Ovary (tissue), 10 donors: ENCODE measurements at places on chromosomes 3 and 15. TPM values are rescaled to one million over a fixed set of nuclear protein-coding genes. Genes with fewer than 3 reads are reported as not detected.

GRCh38 chr3:50587806-50588758, 18.8 kb downstream of the HEMK1 start:
- no peak for DNase-seq

DNA sequence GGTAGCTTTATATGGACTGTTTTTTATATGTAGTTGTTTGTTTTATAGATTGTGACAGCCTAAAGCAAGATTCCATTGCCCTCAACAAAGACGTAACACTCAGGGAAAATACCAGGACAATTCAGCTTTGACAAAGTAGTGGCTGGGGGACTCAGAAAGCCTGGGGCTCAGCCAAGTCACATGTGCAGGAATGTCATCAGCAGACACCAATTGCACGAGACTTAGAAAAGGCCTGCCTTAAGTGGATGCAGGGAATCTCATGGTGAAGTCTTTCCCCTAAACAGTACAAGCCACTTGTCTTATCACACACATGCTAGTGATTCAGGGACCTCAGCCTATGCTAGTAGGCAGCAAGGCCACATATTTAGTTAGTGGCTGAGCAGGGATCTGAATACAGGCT, 381.8 kb upstream of the THBS1 start:
- peak; percentile 45 for DNase-seq

DNA sequence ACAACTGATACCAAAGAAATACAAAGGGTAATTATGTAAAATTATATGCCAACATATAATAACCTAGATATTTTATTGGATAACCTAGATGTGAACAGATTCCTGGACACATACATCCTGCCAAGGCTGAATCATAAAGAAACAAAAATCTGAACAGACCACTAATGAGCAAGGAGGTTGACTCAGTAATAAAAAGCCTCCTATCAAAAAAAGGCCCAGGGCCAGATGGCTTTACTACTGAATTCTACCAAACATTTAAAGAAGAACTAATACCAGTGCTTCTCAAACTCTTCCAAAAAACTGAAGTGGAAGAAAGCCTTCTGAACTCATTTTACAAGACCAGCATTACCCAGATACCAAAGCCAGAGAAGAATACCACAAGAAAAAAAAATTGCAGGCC, 32.4 kb downstream of the THBS1 start:
- no peak for DNase-seq

DNA sequence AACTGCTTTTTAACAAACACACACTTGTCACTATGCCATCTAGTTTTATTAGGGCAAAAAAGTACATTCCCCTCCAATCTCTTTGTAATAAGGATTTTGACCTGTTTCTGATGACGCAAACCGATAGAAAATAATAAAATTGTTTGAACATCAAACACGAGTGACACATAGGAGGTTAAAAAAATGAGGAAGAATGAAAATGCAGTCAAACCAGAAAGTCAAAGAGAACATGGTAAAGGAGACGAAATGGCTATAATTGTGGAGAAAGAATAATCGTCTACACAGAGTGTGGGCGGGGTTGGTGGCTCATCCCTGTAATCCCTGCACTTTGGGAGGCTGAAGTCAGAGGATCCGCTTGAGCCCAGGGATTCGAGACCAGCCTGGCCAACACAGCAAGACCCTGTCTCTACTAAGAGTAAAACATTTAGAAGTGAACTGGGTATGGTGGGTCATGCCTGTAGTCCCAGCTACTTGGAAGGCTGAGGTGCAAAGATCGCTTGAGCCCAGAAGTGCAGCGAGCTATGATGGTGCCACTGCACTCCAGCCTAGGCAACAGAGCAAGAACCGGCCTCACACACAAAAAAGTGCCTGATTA, 83.2 kb downstream of the MEIS2 start:
- DNase-seq, result no peak

GRCh38 chr15:89383365-89384175, 48.9 kb upstream of the POLG start:
- peak; percentile 59 for DNase-seq

DNA sequence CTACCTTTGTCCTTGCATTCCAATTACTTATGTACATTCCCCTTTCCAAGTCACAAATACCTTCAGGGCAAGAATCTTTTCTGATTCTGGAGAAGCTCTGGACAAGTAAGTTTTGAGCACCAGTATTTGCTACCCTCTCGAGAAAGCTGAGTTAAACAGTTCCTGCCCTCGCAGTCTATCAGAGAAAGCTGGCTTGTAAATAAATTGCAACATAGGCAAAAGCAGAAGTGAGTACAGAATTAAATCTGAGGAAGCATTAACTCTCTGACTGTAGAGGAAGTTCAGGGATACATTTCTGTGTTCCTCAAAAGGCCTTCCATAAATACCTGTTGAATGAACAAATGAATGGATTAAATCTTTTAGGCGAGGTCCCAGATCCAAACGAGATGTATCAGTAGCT, 1.2 kb downstream of the OSBPL11 start:
- no peak for DNase-seq

DNA sequence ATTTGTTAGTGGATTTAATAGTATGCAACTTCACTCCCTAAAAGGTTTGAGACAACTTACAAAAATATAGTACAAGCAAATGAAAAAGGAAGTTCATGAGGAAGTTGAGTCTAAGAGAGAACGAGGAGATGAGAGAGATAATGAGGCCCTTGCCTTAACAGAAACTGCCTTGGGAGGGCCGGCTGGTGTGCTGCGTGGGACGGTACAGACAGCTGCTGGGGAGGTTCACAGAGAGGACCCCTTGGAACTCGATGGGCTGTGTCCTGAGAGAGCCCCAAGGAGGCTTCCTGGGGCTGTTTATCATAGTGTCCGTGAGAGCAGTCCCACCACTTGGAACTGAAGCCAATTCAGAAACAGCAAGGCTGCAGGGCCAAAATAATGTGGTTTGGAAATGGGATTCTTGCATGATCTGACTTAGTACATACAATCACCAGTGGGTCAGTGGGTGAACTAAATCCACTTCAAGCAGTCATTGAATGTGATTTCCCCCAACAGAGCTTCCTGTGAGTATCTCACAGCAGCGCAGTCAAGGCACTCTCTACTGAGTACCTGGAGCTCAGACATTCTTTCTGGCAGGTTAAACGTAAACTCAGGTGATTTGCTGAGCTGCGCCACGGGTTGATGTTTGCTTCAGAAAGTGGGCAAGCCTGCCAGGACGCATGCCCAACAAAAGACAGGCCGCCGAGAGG, 90.8 kb downstream of the CRTC3 start:
- DNase-seq, result no peak

GRCh38 chr3:116423945-116424344, 21.3 kb downstream of the LSAMP start:
- DNase-seq, result no peak

DNA sequence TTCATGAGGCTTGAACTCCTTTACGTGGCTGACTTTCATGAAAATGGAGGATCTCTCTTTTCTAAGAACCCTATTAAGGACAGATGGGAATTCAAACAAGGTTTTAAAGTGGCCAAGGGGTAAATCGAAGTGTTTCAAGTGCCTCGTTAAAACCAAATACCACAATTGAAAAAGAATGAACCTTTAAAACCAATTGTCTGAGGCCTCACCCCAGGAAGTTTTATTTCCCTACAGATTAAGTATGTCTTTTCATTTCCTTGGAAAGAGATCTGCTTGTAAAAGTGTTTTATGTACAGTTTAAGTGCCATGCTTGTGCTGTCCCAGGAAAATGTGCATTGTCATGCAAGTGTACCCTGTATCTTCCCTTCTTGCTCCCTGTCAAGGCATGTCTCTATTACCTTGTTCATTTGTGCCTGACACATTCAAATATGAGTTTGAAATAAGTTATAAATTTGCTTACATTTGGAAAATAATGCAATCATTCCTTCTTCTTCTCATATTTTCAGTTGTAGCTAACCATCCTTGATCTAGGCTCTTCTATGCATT, 138.7 kb downstream of the ZPLD1 start:
- no peak for DNase-seq

DNA sequence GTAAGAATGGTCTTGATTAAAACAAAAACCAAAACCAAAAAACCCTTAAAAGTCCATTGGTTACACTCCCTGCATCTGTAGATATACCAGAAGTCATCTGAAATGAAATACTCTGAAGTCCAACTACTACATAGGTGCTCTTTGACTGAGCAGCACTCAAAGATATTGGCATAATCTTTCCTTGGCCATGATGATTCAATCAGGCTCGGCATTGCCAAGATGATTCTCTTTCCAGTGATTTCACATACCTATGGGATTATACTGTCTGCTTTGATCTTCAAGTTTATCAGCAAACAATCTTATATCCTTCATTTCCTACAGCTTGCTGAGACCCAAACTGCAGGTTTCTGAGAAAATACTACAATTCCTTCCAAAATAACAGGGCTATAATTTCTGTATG, 35.9 kb upstream of the DIPK2A start:
- no peak for DNase-seq

- DNase-seq, result no peak
These were observed 728.4 kb upstream of the GOLIM4 start for GRCh38 chr3:168824107-168824506.

- DNase-seq, result no peak
These were observed 141.7 kb downstream of the TJP1 start for GRCh38 chr15:29680465-29681165.

DNA sequence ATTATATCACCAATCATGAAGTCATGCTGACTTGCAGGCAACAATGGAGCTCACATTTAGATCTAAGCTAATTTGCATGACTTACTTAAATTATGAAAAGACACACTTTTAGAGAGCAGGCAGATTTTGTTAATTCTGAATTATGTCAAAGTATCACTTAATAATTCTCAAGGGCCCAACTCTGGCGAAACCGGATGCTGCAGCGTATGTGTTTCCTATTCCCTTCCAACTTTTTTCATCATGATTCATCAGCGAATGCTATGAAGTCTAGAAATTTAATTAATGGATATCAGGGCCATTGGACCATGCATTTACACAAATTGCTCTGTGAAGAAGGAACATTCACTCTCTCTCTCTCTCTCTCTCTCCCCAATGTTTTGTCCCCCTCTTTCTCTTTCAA, 63.5 kb upstream of the GOLGA8A start:
- DNase-seq, result no peak

- DNase-seq, result no peak
These were observed 348.4 kb downstream of the EPHB1 start for GRCh38 chr3:135143474-135143873.

DNA sequence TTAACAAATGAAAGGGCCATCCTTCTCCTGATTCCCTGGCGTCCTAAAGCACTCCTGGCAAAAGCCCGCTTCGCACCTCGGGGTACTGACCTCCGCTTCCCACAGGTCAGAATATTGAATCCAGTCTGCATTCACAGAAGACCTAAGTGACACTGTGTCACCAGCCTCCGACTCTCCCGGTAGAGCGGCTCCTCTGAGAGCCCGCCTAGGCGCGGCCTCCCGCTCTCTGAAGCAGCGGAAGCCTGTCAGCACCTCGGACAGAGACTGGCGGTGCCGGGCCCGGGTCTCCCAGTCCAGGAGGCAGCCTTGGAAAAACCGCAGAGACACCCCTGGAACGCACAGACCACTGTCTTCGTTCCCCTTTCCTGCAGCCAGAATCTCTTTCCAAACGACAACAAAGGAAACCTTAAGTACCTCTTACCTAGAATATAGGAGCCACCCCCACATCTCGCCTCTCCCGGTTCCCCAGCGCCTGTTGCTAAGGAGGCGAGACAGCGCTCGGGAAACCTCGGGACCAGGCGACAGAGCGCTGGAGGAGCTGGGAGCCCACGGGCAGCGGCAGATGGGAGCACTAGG, 1.2 kb downstream of the GABRB3 start:
- DNase-seq, result peak; percentile 58

DNA sequence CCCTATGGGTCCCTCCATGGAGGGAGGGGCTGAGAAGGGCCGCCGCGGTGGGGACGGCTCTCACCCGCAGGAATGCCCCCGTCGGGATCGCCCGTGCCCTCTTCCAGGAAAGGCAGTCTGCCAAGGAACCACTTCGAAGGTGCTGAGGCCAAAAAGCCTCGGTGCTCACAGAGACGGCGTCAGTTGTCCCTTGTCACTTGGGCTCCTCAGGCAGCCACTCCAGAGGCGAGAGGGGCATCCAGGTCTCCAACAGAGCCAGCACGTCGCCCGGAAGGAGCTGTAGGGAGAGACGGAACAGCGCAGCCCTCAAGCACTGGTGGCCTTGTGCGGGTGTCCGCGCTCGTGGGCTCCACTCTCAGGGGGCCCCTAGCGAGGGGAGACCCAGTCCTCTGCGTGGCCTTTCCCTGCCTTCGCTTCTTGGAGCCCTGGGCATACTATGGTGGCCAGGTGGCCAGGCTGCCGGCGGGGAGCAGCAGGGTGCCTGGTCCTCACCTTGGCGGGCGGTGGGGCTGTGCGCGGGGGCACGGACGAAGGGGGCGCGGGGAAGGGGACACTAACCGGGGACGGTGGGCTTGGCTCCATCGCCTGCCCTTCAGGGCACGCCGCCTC, 994 bp downstream of the MESP1 start:
- DNase-seq, result peak; percentile 33

DNA sequence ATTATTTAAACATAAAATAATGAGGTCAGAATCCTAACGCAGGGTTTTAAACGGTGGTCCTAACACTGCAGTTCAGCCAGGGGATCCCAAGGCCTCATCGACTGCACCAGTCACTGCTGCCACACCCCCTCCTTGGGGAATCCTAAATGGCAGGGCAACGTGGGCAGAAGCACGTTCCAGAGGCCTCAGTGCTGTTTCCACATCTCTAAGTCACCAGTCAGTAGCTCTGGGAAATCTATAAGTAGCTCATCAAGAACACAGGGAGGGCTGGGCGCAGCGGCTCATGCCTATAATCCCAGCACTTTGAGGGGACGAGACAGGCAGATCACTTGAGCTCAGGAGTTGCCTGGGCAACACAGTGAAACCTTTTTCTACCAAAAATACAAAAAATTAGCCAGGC, 47.5 kb downstream of the PRTG start:
- DNase-seq, result no peak

DNA sequence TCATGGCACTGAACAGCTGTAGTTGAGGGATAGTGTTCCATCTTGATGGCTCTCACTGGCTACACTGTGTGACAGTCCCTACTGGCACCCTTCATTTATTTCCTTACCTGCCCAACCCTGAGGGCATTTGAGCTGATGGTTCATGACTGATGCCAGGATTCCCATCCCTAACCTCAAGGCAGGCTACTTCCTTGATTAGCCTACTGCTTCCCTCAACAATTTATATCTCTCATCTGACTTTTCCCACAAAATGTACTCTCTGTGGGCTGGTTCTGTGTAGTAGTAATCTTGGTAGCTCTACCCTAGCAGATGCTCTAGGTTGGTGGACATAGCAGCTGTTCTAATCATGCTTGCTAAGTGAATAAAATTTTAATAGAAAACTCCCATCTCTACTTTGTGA, 106.0 kb downstream of the THRB start:
- DNase-seq, result no peak

- DNase-seq, result no peak
These were observed 2.0 kb upstream of the GALK2 start for GRCh38 chr15:49168016-49168415.

The P3H2 gene
- polyA plus RNA-seq, result 359 TPM

The PCOLCE2 gene
- 3.2 TPM for polyA plus RNA-seq

The LCMT2 gene
- polyA plus RNA-seq, result 7.9 TPM

The CKMT1A gene
- 0.62 TPM for polyA plus RNA-seq

The ALDH1L1 gene
- polyA plus RNA-seq, result 8.3 TPM

The SLC22A13 gene
- not detected for polyA plus RNA-seq
